Activated gamma-delta T cell treated with Interleukin-2 at 50 U/mL for 16 hours (primary cell): ENCODE measurements at places on chromosomes 2 and 18.

DNA sequence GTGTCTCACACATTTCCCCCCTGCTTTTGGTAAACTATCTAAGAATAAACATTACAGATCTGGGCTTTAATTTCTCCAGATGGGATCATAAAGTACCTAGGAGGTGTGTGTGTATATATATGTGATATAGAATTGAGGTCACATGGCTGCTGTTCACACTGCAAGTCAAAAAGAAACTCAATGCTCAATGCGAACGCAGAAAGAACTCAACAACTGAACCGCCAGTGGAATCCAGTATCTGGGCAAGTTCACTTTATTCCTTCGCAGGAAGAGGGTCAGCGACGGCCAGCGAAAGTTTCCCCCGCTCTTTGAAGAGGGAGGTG lies 17.7 kb downstream of the POU3F3 start:
- no peak for DNase-seq

DNA sequence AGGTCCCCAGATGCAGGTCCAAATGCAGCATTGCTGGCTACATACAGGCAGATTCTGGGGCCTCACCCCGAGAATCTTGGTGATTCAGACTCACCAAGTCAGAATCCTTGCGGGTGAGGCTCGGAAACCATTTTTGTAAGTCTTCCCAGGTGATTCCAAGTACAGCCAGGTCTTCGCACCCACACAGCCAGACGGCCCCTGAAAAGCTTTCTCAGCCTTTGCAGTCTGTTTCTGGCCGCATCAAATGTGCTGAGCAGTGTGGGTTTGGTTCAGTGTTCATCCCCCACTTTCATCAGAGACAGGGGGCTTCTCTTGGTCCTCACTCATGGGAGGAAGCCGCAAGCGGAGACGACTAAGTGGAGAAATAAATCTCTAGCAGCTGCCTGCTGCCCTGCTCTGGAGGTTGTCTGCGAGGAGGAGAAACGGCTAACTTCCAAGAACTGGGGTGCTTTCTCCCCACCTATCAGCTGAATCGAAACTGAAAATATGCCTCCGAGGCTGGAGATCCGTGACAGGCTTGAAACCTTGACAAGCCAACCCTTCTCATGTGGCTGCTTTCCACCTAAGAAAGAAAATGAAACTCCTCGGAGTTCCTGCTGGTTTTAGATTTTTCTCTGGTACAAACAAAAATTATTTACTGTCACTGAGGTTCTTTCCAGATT lies 8.9 kb upstream of the TMEM185B start:
- peak; percentile 42 for DNase-seq

DNA sequence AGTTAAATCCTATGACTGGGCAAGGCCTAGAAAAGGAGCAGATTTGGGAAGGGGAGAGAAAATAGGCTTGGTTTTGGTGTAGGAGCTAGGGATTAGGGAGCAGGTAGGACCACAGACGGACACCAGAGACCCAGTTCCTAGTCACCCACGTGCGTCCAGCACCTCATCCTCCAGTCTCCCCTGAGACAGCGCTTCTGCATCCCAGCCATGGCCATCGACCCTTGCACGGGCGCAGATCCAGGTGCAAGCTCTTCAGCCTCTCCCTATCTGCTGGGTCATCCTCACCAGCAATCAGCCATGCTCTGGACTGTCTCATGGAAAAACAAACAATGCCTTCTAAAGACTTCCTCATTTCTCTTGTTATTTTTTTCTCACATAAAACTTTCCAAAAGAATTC lies 246.8 kb upstream of the RAB6C start:
- DNase-seq = no peak

GRCh38 chr2:71275939-71276310 lies 49.0 kb upstream of the PAIP2B start:
- no peak for DNase-seq

GRCh38 chr2:38416296-38417036 lies 39.4 kb upstream of the ATL2 start:
- no peak for DNase-seq

- DNase-seq = no peak
Measured at GRCh38 chr2:29780906-29781305, 140.5 kb downstream of the ALK start.

GRCh38 chr2:7672027-7672684 lies 754.9 kb downstream of the RNF144A start:
- peak; percentile 41 for DNase-seq

- DNase-seq = no peak
Measured at GRCh38 chr2:65395621-65396347, 36.6 kb downstream of the SPRED2 start.
